ENCODE measurements at places on chromosomes 2 and 18.

GRCh38 chr18:3852321-3852720 is 402.3 kb downstream of the TGIF1 start:
- no peak for DNase-seq

- no peak for DNase-seq
These were observed 6.9 kb upstream of the CHRNA1 start for GRCh38 chr2:174771136-174771535.

DNA sequence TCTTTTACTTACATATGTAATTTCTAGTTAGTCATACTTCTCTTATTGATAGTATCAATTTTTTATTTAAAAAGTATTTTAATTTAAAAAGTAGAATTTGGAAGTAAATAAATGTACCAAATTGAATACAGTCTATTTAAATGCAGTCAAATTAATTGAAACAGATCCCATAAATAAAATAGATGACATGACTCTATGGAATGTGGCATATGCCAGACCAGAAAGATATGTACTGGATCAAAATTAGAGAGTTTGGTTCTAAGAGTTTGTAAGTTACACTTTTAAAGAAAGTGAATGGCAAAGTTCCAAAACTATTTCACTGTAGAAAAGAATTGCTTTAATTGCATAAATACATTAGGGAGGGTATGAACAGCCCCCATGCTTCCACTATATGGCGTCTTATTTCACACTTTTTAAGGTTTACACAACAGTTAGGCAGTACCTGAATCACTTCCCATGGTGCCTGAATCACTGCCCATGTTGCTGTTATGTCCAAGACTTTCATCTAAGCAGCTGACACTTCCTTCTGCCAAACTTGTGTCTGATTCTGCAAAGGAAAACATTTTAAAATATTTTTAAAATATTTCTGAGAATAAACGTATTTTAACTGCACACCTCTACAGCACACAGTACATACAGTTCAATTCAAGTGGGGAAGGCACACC is 25.2 kb downstream of the IFIH1 start:
- DNase-seq: no peak

DNA sequence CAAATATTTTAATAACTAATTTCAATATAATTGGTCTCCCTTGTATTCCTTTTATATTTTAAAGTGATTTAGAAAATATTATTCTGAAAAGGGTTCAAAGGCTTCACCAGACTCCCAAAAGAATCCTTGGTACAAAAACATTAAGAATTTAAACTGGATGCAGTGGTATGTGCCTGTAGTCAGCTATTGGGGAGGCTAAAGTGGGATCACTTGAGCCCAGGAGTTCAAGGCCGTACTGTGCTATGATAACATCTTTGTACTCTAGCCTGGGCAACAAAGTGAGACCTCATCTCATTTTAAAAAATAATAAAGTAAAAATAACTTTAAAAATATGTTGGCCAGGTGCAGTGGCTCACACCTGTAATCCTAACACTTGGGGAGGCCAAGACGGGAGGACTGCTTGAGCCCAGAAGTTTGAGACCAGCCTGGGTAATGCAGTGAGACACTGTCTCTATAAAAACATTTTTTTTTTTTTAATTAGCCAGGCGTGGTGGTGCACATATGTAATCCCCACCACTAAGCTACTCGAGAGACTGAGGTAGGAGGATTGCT is 14.7 kb downstream of the NCL start:
- DNase-seq: no peak

- no peak for DNase-seq
These were observed 411.6 kb upstream of the TCF4 start for GRCh38 chr18:55999641-56000040.

GRCh38 chr2:108884619-108885018 is 98.0 kb downstream of the CCDC138 start:
- no peak for DNase-seq

DNA sequence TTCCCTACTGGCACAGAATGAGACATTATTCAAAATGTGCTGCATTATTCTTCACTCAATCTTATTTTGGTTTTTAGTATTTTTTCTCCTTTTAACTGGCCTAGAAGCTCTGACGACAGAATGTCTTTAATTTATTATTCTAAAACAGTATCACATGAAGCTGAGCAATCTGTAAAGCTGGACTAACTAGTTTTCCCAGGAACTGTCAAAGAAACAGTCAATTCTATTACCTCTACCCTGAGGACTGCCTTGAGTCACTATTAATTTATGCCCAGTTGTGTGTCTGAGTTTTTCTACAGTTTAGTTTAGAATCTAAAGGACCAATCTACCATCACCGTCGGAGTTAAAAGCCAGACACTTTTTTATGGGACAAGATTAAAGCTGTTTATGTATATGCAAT is 31.6 kb downstream of the MBD2 start:
- DNase-seq: no peak

- no peak for DNase-seq
These were observed 145.8 kb upstream of the ID2 start for GRCh38 chr2:8535821-8536685.

DNA sequence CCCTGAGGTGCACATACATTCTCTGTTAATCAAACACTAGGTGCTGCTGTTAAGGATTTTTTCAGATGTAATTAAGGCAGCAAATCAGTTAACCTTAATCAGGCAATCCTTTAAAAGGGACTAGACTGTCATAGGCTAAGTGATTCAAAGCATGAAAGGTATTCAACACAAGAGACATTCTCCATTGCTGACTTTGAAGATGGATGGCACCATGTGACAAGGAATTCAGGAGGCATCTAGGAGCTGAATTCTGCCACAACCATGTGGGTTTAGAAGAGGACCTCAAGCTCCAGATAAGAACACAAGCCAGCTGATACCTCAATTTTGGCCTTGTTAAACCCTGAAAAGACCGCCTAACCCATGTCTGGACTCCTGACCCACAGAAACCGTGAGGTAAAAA is 84.0 kb downstream of the SMAD2 start:
- no peak for DNase-seq

- DNase-seq: no peak
These were observed 7.1 kb upstream of the CELF4 start for GRCh38 chr18:37572736-37573135.

DNA sequence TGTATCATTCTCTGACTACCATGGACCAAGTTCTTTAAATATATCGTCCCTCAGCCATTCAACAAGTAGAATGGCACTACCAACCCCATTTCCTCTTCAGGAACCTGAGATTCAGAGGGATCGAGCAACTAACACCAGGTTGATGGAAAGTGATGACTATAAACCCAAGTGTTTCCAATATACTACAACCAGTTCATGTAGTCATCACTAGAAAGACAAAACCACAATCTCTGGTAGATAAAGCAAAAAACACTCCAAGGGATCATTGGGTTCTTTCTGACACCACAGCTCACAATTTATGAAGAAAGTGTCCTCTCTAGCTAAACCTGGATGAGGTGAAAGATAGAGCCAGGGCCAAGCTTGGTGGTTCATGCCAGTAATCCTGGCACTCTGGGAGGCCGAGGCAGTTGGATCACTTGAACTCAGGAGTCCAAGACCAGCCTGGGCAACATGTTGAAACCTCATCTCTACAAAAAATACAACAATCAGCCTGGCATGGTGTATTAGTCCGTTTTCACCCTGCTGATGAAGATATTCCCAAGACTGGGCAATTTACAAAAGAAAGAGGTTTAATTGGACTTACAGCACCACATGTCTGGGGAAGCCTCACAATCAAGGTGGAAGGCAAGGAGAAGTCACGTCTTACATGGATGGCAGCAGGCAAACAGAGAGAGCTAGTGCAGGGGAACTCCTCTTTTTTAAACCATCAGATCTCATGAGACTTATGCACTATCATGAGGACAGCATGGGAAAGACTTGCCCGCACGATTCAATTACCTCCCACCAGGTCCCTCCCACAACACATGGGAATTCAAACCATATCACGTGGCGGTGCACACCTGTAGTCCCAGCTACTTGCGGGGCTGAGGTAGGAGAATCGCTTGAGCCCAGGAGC is 2.2 kb downstream of the CD226 start:
- DNase-seq: no peak

DNA sequence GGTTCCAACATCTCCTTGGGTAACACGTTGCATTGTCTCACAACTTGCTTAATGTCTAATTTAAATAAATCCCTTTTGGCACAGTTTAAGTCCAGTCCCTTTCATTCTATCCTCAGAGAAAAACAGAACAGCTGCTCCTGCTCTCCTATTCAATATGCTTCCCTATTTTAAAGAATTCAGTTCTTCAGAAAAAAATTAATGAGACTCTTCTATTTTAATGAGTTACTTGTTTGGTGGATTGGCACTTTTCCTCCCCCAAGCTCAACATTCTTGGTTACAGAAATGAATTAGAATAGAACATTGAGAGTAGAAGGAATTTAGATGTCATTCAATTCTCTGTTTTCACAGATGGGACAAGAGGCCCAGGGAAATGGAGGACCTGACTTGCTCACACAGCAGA is 116.9 kb upstream of the ATP8B1 start:
- DNase-seq: no peak

DNA sequence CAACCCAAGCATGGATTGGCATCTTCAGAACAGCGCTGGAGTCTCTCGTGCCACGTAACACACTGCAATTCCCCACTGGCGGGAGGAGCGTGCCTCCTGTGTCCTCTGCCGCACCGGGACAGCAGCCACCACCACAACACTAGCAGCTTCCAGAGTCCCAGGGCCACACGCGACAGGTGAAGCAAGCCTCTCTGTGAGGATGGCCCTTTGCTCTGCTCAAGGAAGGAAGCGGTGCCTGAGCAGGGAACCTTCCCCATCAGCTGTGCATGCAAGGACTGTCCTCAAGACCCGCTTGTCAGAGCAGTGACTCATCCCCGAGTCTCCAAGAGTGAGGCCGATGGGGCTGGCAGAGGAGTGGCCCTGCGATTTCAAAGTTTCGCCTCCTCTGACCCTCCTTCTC is 44.0 kb downstream of the TTC32 start:
- no peak for DNase-seq

DNA sequence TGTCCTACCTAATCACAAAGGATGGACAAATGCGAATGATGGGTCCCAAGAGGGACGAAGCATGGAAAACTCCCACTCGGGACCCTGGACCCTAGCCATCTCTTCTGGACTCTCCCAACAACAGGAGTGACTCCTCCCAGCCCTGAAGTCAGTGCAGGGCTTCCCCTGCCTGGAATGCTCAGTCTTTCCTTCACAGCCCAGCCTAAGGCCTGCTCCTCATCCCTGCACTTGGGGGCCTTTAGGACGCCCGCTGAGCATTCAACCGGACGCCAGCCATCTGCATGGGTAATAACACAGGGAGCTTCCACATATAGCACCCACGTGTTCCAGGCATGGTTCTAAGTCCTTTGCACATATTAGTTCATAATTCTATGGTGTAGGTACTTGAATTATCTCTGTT is 237.5 kb downstream of the KLHL29 start:
- no peak for DNase-seq

- no peak for DNase-seq
These were observed 287.8 kb upstream of the SETBP1 start for GRCh38 chr18:44392933-44393332.

DNA sequence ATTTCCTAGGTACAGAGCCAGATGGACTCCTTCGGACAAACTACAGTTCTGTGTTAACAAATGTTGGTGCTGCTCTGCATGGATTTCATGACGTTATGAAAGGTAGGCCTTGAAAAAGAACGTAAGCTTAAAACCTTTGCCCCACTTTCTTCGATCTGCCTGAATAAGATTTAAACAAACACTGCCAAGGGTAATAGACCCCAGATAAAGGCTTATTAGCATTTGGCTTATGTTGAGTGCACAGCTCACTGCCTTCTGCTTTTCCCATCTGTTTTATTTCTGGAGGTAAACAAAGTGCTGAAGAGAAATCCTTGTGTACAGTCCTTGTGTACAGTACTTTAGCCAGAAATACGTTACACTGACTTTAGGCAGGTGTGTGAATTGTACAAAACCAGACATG is 50.0 kb upstream of the STON1 start:
- no peak for DNase-seq

DNA sequence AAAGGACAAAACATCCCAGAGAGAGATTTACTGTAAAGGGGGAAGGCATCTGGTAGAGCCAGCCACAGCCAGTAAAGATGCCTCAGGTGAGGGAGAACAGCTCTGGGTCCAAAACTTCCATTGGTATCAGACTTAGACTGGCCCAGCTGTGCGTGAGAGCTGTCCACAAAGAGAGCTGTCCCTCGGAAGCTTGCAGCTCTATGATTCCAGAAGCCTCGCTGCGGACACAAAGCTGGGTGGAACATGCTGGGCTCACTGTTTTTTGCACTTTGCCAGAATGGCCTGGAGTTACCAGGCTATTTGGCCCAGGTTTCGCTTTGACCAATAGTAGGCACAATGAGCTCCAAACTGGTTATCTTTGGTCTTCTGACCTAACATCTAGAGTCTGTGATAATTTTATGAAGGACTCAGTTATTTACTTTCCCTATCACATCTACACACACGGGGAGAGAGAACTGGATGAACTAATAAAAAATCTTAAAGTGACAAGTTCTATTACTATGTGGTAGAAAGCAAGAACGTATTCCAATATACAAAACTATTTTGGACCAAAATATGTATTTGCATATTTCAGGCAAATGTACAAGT is 101.9 kb downstream of the DNER start:
- no peak for DNase-seq

DNA sequence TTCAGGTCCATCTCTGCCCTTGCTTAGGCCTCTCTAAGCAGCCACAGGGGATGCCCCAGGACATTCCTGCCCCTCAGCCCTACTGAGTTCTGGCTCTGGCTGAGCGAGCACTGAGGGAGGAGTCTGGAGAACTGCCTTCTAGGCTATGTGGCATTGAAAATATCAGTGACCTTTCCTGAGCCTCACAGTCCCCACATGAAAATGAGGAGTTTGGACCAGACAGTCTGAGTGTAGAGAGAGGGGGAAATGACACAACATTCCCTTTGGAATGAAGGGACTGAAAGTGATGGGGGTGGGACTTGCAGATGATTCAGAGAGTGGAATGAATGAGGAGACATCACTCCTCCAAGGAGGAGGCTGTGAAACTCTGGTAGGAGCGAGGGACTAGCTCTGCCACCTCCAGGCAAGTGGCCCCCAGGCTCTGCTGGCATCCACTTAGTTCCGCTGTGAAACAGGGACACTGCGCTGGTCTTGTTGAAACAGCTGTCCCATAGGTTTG is 8.0 kb downstream of the TNS1 start:
- no peak for DNase-seq

- DNase-seq: no peak
These were observed 396.3 kb downstream of the IRS1 start for GRCh38 chr2:226403369-226403768.

- no peak for DNase-seq
These were observed 202.7 kb downstream of the ACKR3 start for GRCh38 chr2:236772220-236772837.

DNA sequence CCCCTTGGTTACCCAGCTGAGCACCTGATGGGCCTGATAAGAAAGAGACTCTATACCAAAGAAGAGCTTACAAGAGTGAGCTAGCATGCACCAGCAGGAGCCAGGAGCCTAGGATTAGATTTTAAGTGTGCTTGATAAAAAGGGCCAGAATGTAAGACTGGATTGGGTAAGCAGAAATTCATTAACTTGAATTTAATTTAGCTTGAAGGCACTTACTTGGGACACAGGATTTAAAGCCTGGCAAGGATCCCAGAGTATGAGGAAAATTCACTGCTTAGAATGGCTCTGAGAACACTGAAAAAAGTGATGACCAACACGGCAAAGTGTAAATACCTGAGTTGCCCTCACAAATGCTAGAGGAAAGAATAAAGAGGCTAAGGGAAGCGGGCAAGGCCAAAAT is 91.3 kb upstream of the RBBP8 start:
- no peak for DNase-seq
